Hematopoietic multipotent progenitor cell treated with erythropoietin and hydrocortisone succinate and interleukin-3 and kit ligand, for 4 days (in vitro differentiated cells): ENCODE measurements at places on chromosomes 13 and 19.
A peak's percentile ranks its signal among the peaks of the same experiment; 100 is the strongest.

- DNase-seq: no peak
Observed at GRCh38 chr13:48938308-48938943, 37.3 kb upstream of the FNDC3A start.

GRCh38 chr19:28140201-28140600, 1072.8 kb downstream of the UQCRFS1 start:
- no peak for DNase-seq

DNA sequence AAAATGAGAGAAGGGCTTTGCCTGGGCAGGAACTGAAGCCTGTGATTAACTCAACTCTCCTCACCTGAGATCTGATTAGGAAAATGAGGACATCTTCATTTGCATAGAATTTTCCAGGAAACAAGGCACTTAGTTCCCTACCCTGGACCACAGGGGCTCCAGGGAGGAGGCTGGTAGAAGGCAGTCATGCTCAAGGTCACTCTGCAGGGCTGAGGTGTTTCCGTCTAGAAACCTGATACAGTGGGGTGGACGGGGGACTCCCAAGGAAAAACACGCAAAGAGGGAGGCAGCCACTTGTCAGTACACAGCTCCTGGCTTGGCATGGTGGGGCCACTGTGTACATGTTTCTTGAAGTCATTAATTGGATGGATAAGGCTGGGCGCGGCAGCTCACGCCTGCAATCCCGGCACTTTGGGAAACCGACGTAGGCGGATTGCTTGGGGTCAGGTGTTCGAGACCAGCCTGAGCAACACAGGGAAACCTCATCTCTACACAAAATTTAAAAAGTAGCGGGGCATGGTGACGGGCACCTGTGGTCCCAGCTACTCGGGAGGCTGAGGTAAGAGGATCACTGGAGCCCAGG, 6.0 kb downstream of the KLK14 start:
- no peak for DNase-seq

GRCh38 chr19:3646336-3647092, 19.9 kb upstream of the CACTIN start:
- DNase-seq: no peak

DNA sequence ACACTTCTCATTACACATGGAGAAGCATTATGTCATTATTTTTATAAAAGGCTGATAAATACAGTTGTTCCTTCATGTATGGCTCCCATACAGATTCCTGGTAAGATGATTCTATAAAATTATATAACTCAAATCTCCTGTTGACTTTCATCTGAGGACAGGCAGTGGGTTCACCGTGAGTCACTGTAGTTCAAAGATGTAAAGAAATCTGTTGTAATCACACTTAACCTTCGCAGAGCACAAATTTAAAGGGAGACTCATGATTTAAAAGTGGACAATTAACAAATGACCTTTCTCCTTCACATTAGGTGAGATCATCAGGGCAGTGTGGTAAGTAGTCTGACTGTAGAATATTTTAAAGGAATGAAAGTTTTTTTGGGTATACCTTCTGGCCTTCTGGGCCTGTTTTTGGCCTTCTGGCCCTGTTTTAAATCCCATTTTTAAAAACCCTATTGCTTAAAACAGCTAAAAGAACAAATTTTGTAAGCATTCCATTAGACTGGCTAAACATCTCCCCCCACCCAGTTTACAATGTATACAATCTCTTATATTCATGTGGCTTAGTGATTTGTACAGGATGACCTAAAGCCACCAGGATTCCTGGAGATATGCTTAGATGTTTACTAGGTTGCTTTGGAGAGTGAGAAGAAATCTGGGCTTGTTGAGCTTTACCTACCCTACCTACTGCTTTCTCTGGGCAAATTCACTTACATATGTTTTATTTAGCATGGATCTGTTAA, 171.2 kb downstream of the ITGBL1 start:
- no peak for DNase-seq

- peak; percentile 62 for DNase-seq
Observed at GRCh38 chr19:1062387-1063029, 4.5 kb upstream of the ARHGAP45 start.

DNA sequence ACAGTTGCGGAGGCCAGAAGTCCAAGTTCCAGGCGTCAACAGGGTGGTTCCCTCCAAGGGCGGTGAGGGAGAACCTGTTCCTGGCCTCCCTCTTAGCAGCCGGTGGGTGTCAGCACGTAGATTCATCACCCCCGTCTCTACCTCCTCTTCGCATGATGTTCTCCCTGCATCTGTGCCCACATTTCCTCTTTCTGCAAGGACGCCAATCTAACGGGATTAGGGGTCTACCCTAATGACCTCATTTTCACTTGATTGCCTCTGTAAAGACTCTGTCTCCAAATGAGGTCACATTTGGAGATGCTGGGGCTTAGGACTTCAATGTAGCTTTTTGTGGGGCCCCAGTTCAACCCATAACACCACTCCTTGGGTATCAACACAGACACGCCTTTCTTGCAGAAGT, 38.5 kb downstream of the DPF1 start:
- DNase-seq: no peak

GRCh38 chr19:34314437-34315313, 50.3 kb upstream of the GPI start:
- no peak for DNase-seq

GRCh38 chr13:107941345-107942029, 273.8 kb downstream of the LIG4 start:
- no peak for DNase-seq

DNA sequence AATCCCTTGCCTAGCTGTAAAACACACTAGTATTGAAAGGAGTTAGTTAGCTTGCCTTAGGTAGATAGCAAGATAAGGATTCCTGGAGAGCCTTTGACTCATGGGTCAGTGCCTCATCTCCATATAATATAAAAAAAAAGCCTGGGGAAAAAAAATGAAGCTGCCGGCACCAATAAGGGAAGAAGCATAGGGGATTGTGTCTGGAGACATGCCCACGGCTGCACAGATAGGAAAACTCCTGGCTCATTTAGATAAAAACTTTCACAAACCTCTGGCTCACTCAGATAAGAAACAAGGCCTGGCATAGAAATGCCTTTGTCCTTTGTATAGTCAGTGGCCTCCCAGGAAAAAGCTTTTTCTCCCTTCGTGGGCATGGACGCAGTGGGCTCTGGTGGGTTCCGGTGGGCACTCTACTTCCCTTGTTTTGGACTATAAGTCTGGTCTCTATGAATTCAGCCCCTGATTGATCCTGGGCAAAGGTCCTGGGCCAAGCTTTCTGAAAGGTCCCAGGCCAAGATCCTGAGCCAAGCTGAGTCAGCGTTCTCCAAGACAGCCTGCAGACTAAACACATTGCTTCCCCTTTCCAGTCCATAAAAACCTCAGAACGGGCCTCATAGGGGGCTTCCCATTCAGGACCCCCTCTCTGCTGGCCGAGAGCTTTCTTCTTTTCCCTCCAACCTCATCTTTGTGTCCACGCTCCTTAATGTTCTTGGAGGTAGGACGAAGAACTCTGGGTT, 4.9 kb upstream of the OR7A17 start:
- peak; percentile 91 for DNase-seq

DNA sequence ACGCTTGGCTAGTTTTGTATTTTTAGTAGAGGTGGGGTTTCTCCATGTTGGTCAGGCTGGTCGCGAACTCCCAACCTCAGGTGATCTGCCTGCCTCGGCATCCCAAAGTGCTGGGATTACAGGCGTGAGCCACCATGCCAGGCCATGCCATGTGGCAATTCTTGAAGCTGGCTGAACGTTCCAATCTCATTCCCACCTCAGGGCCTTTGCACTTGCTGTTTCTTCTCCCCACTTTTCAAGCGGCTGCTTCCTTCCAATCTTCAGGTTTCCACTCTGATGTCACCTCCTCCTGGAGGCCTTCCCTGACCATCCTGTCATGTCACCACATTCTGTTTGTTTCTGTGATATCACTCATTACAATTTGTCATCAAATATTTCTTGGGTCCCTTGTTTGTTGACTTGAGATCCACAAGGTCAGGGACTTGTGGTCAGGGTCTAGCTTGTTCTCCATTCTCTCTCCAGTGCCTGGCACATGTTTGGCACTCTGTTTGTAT, 4.2 kb downstream of the EPOR start:
- no peak for DNase-seq

DNA sequence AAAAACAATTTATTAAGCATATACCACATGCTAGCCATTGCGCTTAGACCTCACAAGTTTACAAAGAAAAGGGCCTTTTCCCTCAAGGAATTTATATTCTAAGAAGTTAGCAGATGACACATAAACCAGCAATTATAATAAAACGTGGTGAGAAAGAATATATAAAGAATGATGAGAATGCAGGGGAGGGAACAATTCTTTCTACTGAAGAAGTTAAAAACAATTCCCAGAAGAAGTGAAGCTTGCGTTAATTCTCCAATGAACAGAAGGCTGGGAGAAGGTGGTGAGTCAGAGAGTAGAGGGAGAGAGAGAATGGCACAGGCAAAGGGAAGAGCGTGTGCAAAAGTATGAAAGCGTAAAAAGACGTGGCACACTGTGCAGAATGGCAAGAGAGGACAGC, 69.5 kb upstream of the ZDHHC20 start:
- DNase-seq: no peak

DNA sequence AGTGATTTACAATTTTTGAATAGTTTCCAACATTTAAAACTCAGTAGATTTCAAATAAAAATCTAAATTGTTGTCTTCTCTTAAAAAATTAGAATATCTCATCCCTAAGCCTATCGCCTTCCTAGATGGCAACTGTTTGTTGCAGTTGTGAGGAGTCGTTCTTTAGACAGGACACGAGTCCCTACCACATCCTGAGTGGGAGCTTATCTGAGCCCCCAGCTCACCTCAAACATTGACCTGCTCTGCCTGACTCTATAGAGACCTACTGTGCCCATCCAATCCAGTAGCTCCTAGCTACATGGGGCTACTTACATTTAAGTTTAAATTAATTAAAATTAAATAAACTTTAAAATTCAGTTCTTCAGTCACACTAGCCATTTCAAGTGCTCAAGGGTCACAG, 434.7 kb downstream of the FOXO1 start:
- DNase-seq: peak; percentile 61

GRCh38 chr19:18844806-18845329, 13.1 kb downstream of the UPF1 start:
- no peak for DNase-seq

DNA sequence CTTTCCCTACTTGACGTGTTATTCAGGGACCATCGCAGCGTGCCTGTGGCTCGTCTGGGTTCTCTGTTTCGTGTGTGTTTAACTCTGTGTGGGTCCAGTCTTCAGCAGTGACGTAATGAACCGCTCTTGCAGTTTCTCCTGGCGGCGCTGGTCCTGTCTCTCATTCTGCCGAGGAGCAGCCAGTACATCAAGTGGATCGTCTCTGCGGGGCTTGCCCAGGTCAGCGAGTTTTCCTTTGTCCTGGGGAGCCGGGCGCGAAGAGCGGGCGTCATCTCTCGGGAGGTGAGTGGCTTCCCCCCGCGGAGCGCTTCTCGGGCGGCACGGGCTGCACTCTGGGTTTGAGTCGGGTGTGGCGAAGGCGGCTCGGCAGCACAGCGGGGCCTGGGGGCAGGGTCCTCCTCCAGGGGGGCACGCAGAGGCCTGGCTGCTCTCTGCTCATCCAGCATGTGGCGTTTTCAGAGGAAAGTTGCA, 36.3 kb upstream of the TFDP1 start:
- DNase-seq: no peak

- no peak for DNase-seq
Observed at GRCh38 chr13:39335721-39336120, 267.3 kb downstream of the LHFPL6 start.

- DNase-seq: peak; percentile 77
Observed at GRCh38 chr19:13060233-13060963, 42.3 kb downstream of the LYL1 start.

- peak; percentile 89 for DNase-seq
Observed at GRCh38 chr19:48319647-48320541, 5.5 kb upstream of the EMP3 start.
